Stimulated activated CD8-positive, alpha-beta memory T cell treated with anti-CD3 and anti-CD28 coated beads, Interleukin-15, amount 100 ng/mL, for 1 hour (primary cell): ENCODE measurements at places on chromosomes 2 and 18.

DNA sequence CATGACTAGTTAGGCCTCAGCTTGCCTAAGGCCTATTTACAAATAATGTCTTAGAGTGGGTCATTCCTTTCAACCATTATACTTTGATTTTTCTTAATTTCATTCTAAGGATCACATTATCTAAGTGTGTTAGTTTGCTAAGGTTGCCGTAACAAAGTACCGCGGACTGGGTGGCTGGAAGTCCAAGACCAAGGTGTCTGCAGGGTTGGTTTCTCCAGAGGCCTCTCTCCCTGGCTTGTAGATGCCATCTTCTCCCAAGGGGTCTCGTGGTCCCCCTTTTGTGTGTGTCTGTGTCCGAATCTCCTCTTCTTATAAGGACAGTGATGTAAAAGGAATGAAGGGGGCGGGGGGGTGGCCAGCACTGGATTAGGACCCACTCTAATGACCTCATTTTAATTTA, 18.4 kb upstream of the ITM2C start:
- DNase-seq = no peak

DNA sequence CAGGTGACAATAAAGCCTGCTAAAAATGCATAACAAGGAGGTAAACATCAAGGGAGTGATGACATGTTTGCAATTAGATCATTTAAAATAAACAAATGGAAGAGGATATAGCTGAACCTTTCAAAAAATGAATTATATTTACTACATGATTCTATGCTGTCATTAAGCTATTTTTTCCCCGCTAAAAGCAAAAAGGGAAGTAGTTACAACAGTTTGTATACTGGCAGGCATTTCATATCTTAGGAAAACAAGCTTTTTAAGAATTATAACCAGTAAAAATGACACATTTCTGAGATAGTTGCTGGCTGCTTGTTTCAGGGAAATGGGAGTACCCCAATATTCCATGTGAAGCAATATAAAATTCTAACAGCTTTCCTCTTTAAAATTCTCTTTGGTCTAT, 89.1 kb upstream of the ITGB6 start:
- DNase-seq = no peak

GRCh38 chr2:189791338-189792042, 7.2 kb downstream of the PMS1 start:
- DNase-seq = no peak

DNA sequence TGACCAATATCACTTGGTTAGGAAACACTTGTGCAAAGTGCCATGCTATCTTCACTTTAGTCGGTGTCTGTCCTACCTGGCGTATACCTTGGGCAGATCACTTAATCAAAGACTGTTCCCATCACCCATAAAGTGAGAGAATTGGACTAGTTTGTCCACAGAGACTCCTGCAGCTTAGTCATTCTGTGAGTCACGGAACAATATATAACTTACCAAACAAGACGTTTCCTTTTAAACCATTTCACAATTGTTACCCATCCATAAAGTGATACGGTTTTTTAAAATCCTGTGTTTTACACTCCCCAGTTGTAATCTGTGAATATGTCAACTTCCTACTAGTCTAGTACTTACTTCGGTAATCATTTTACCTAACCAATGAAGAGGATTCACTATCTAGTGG, 499.3 kb upstream of the SMIM21 start:
- no peak for DNase-seq

GRCh38 chr2:11687736-11688135, 17.7 kb upstream of the NTSR2 start:
- no peak for DNase-seq

DNA sequence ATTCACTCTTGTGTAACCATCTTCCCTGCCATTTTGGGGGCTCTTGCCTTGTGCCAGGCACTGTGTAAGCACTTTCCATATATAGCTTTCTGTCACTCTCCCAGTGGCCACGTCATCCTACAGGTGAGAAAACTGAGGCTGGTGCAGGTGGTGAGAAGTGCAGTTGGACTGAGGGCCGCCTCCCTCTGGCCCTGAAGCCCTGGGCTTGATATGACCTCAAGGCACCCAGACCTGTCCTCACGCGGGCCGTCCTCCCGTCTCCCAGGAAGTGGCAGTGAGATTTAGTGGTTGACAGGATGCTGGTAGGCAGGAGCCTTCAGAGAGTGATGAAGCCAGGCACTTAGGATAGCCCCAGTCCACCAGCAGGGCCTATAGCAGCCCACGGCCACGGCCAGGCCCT, 30.5 kb downstream of the MAL start:
- DNase-seq = no peak

- DNase-seq = no peak
Measured at GRCh38 chr2:189015359-189015758, 41.2 kb downstream of the COL3A1 start.

DNA sequence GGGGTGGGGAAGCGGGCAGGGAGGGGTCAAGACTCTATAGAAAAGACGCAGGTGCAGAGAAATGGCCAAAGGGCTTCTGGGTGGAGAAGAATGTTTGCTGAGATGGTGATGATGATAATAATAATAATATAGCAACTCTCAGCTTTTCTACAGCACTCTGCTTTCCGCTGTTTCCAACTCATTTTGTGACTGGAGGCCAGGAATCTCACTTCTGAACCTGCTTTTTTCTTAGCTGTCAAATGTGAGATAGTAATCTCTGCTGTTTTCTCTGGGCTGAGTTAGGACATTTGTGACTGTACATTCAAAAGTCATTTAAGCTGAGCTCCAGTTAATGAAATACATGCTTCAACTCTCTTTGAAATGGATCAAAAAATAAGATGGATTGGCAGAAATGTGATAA, 58.4 kb downstream of the TNS1 start:
- no peak for DNase-seq

DNA sequence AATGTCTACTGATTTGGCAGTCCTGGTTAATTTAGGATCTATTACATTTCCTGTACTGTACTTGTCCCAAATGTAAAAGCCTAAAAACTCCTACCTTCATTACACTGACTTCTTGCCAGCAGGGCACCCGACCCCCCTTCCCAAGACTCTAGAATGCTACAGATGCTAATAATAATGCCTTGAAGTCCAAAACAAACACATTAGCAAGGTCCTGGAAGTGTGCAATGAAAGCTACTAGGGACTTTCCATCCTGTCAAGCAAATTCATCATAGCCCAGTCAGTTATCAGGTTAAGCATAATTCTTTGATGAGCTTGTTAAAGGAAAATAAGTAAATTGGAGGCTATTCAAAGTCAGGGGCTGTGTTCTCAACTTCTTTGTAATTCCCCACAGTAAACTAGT, 115.3 kb upstream of the RBBP8 start:
- no peak for DNase-seq

DNA sequence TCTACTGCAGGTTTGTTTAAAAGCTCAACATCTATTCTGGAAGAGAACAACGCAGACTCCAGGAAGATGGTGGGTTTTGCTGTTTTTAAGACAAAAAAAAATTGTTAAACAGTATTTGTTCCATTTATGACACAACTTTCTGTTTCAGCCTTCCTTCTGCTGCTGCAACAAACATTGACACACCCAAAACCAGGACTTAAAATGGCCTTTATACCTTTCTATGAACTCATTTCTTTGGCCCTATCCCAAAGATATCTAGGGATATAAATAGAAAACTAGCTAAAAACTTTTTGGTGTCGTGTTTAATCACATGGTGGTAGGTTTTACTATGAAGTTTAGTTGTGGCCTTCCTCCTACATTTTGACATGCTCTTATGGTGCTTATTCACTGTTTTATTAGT, 964 bp upstream of the GALNT3 start:
- no peak for DNase-seq
